ENCODE measurements at places on chromosomes 4 and X.

- DNase-seq = no peak
Observed at GRCh38 chr4:127667772-127668171, 35.0 kb downstream of the INTU start.

DNA sequence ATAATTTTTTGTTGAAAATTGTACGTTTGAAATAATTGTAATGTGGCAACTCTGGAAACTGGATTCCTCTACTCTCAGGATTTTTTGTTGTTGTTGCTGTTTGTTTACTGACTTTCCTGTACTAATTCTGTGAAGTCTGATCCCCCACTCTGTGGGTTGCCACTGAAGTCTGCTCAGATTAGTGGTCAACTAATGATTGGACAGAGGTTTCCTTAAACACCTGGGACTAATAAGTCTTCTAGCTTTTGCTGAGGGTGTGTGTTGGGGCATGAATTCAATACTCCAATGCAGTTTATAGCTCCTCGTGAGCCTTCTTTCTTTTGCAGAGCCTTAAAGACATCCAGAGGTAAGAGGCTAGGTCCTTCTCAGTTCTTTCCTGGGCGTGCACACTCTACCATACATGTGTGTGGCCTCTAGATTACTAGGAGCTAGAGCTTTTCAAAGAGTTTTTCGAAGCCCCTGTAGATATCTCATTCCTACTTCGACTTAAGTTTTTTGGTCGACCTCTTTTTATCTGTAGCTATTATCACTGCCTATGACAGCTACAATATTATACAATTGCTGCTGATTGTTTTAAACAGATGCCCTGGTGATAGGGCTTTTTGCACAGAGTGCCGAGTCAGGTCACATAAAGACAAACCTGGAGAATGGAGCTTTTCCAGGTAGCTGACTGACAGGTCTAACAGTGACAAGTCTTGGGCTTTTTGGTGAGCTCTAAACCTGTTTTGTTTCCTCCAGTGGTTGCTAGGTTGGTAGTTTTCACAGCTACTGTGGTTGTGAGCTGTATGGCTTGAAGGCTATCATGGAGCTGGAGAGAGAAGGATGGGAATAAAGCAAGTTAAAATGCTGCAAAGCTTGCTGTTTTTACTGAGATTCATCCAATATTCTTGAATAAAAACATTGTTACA lies 34.0 kb downstream of the BMP2K start:
- DNase-seq = no peak

DNA sequence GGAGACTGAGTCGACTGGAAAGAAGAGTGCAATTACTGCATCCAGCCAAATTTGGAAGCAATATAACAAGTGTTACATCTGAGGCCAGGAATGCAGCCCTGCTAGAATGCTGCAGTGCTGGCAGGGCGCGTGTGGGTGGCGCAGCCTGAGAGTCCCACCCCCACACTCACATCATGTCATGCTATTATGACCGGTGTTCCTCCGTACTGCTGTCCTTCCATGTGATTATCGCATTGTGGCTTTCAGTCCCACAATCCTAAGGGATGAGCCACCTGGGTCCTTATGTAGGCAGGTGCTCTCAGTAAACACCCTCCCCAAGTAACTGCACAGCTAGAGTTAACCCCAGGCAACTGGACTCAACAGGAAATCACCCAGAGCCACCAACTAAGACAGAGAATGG lies 122.6 kb upstream of the CPEB2 start:
- DNase-seq = no peak

GRCh38 chr4:148044912-148045352 lies 313.0 kb downstream of the ARHGAP10 start:
- DNase-seq = peak; percentile 43

- peak; percentile 58 for DNase-seq
Observed at GRCh38 chr4:118865091-118865708, 23.5 kb upstream of the SYNPO2 start.

GRCh38 chr4:148216866-148217814 lies 225.1 kb downstream of the NR3C2 start:
- DNase-seq = peak; percentile 20

- DNase-seq = no peak
Observed at GRCh38 chr4:81166458-81167160, 48.4 kb downstream of the PRKG2 start.

GRCh38 chr4:79466621-79467020 lies 58.6 kb upstream of the GK2 start:
- no peak for DNase-seq

DNA sequence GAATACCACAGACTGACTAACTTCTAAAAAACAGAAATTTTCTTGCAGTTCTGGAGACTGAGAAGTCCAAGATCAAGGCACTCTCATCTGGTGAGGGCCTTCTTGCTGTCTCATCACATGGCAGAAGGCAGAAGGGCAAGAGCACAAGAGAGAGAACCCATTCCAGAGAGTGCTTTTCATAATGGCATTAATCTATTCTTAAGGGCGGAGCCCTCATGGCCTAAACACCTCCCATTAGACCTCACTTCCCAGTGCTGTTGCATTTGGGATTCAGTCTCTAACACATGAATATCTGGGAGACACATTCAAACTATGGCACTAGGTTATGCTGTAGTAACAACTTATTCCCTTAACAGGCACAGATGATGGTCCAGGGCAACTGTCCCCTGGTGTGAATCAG lies 37.1 kb upstream of the TLR2 start:
- DNase-seq = no peak

DNA sequence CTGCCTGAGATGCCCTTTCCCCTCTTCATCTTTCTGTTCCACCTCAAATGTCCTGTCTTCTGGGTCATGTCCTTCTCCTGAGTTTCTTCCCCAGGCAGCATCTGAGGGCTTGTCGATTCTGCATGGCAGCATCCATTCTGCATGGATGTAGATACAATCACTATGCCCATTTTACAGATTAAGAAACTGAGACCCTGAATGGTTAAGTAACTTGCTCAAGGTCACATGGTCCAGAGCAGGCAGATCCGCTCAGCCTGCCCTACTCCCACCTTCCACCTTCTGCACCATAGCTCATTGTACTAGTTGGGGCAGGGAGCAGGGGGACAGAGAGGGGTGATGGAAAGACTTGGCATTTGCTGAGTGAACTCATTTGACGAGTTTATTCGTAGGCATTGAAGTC lies 32.0 kb downstream of the ZNF185 start:
- no peak for DNase-seq

DNA sequence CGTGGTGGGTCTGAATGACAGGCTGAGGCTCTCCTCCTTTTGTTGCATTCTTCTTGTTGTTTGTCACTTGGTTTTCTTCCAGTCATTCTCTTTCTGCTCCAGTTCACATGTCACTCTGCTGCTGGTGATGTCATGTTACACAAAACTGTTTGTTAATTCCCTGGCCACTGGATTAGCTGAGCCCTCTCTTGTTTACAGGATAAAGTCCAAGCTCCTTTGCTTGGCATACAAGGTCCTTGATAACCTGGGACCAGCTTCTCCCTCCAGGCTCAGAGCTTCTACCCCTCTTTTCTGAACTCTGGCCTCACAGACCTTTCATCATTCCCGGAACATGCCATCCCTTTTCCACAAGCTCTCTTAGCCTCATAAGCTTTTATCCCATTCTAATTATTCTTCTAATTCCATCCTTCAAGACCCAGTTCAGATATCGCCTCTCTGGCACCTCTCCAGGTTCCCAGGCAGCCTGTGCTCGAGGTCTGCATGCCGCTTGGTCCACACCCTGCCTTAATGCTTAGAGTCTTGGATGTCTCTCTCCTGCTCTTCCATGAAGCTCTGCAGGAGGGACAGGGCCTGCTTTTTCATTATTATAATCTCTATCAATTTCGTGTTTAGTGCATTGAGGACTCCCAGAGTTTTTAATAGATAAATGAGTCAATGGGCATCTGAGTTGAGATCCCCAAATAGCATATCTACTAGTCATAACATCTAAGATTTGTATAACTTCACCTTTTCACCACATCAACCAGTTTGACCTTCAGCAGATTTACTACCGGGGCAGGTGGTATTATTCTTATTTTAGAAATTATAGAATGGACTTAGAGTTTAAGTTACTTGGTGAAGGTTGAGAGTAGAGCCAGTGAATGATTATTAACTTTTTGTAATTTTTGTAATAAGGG lies 98.7 kb downstream of the TMEM131L start:
- no peak for DNase-seq

DNA sequence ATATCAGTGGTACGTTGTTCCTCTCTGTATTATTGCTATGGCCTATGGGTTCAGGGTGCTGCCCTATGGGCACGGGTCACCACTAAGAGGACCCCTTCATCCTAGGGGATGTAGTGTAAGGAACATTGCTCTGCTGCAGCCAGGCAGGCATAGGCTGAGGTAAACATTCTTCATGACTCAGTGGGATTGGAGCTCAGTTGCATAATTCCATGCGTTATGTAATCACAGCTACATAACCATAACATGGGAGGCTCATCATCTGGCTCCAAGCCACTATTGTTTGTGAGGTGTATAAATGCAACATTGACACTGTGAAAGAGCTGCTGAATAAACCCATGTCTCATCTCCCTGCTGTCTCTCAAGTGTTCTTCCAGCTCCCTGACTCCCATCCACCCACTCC lies 375.2 kb downstream of the MAGEE1 start:
- DNase-seq = no peak

DNA sequence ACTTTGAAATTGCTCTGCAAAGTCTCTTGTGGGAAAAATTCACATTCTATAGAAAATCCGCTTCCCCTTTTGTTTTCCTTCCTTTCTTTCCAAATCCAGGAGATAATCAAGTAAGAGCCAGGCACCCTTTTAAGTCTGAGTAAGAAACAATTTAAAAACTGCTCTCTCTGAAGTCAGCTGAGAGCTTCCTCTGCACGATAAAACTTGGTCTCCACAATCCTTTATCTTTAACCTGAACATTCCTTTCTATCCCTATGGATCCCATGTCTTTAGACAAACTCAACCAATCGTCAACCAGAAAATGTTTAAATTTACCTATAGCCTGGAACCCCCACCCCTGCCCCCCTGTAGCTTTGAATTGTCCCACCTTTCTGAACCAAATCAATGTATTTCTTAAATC lies 1723.6 kb upstream of the AGA start:
- no peak for DNase-seq

DNA sequence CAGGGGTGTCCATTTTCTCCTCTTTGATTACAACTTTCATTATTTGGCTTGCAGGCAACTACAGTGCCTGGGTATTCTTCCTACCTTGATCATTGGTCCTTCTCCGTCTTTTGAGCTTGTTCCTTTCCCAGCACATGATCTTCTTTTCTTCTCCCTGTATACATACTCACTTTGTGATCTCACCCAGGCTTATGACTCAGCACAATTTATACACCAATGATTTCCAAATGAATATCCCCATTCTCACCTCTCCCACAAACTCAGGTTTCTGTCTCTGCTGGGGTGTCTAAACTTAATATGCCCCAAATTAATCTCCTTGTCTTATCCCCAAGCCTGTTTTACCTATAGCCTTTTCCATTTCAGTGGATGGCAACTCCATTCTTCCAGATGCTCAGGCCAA lies 19.5 kb upstream of the C4orf54 start:
- DNase-seq = no peak

DNA sequence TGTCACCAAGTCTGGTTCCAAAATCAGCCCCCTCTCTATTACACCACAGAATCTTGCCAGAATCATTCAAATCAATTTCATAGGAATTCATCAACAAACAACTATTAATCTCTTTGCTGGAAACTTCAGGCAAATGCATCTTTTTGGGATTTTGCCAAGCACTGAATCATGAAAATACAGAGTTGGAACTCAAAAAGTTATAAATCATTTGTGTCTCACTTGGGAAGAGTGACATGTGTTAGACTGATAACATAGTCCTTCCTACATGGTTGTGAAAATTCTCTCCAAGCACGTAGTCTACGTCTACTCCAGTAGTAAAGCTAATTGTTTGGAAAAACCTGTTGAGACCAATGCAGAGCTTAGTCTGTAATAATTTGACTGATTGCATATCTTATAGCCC lies 19.0 kb downstream of the CXCL8 start:
- no peak for DNase-seq

DNA sequence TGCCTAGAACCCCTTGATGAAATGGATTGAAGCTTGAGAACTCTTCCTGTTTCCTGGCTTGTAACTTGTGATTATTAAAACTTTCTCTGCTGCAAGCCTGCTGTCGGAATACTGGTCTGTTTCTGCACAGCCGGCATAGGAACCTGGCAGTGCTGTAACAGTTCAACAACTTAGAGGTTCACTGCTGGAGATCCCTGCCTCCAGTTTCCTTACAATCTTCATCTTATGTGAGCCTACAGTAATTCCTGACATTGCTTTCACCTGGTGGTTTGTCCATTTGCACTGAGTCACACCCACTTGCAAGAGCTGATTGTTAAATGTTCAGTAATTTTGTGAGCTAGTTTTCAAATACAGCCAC lies 1.3 kb upstream of the SEPSECS start:
- DNase-seq = peak; percentile 7

DNA sequence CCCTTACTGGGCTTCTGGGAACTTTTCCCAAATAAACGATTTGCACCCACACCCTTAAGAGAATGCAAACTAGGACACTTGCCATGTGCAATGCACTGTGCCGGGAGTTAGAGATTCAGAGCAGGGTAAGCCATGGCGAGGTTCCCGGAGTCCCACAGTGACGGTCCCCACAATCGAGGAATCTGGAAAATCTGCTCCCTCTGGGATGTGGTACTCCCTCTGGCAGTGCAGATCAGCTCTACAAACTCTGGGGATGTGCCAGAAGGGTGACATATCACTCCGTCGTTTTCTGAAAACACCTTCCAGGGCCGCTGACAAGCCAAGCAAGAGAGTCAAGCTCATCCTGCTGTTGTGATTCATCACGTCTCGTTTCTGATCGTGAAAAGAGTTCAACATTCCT lies 537.5 kb downstream of the BCOR start:
- no peak for DNase-seq

DNA sequence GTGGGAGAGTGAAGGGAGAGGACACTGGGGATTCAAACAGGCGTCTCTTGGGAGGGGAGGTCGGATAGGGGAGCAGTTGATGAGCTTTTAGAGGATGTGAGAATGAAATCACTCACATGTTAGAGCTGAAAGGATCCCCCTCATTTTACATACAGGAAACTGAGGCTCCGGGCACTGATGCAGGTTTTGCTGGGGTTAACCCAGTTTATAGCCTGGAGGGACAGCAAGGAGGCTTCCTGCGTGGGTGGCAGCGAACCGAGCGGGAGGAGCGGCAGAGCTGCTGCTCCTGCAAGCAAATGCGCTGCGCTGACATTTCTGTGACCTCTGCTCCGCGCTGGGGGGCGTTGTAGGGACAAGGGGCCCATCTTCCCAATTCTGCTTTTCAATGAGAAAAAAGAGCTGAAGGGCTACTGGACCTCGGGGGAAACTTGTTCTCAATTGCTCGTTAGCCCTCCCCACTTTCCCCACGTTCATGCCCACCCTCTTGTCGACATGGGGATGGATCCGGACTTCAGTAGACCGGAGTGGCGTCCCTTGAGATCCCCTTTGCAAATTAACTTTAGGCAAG lies 1.2 kb upstream of the NEUROG2 start:
- no peak for DNase-seq

DNA sequence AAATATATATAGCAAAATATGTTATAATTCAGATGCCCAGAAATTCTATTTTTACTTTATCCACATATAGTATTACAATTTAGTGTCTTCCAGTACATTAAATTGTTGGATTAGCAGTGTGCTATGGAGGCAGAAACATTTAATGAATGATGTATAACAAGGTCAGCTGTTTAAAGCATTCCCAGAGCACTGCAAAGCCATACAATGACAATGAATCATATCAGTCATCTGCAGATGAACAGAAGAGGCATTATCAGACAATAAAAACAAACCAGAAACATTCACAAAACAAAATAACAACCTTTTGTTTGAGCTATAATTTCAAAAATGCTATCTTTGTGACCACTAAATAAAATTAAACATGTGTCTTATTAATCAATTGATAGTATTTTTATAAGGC lies 524.2 kb downstream of the FAT4 start:
- no peak for DNase-seq
